Myocyte (in vitro differentiated cells): ENCODE measurements at places on chromosomes 3 and 15. TPM values are rescaled to one million over a fixed set of nuclear protein-coding genes. Genes with fewer than 3 reads are reported as not detected.
A peak's percentile ranks its signal among the peaks of the same experiment; 100 is the strongest.

Gene SLC30A4
- total RNA-seq: 7.2 and 8.2 TPM in 2 replicates

Gene TRIM71
- not detected in 2 replicates for total RNA-seq

Gene ARIH2
- 87.2 and 88.5 TPM in 2 replicates for total RNA-seq

- DNase-seq: no peak
These were observed 24.0 kb downstream of the CP start for GRCh38 chr3:149197669-149198068.

DNA sequence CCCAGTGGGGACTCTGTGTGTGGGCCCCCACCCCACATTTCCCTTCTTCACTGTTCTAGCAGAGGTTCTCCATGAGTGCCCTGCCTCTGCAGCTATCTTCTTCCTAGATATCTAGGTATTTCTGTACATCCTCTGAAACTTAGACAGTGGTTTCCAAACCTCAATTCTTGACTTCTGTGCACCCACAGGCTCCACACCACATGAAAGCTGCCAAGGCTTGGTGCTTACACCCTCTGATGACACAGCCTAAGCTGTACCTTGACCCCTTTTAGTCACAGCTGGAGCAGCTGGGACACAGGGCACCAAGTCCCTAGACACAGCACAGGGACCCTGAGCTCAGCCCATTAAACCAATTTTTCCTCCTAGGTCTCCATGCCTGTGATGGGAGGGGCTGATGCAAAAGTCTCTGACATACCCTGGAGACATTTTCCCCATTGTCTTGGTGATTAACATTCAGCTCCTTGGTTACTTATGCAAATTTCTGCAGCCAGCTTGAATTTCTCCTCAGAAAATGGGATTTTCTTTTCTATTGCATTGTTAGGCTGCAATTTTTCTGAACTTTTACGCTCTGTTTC is 304.5 kb downstream of the OTOL1 start:
- no peak for DNase-seq

- no peak for DNase-seq
These were observed 217.5 kb upstream of the ROPN1 start for GRCh38 chr3:124209426-124209825.

GRCh38 chr3:191120447-191121298 is 78.4 kb upstream of the OSTN start:
- DNase-seq: no peak

DNA sequence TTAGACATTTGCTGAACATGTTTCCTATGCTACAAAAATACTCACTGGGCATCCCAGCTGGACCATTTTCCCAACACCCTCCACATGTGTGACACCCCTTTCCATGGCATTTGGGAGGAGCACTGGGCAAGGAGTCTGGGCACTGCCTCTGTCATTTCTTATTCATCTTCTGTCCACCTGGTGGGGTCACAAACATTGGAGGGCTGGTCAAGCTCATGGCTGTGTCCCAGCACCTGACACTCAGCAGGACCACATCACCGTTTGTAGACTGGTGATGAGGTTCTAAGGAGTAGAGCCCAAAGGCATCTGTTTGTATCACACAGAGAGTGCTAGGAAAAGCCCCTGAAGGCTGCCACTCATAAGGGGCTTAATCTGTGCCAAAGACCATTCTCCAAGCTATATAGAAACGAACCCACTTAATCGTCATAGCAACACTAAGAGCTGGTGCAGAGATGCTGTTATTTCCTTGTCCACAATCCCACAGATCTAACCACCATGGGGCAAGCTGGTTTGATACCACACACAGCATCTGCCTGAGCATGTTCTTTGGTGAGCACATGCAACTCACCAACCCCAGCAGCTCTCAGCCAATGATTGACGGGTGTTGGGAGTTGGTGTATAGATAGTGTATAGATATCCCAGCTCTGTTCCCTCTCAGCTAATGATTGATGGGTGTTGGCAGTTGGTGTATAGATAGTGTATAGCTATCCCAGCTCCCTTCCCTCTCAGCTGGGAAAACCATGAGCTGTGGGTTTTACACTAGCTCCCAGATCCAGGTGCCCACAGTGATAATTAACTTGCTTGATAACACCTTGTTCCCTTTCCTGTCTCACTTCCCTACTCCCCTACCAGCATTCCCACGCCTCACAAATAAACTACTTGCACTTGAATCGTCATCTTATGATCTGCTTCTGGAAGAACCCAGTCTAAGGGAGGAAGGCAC is 42.7 kb upstream of the ATP2B2 start:
- DNase-seq: peak; percentile 52

- DNase-seq: no peak
These were observed 7.7 kb downstream of the CCR9 start for GRCh38 chr3:45894015-45894414.
